ENCODE measurements at places on chromosomes 16 and 17. TPM values are rescaled to one million over a fixed set of nuclear protein-coding genes. Genes with fewer than 3 reads are reported as not detected.
A peak's percentile ranks its signal among the peaks of the same experiment; 100 is the strongest.

DNA sequence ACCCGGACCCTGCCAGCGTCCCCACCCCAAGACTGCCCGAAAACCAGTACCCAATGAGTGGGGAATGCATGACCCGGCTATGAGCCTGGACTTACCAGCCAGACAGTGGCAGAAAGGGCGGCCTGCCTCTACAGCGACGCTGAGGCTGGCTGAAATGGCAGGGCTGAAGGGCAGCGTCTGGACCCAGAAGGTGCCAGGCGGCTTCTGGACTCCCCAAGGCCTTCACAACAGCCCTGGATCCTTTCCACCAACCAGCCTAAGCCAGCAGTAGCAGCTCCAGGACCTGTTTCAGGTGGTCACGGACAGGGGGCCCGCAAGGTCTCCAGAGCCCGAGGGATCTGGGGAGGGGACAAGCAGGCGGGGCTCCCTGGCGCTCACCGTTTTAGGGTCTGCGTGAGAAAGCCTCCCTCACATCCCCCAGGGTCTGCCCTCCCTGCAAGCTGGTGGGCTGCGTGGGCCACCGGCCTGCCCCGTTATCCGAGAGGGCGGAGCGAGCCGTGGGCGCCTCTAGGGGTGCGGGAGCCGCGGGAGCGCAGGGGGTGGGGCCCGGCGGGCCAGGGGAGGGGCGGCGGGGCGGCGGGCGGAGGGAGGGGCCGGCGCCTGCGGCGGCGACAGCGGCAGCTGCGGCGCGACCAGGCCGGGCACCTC is at the start of gene RIPOR1:
RIPOR1 (plus strand) TSS at position 608 of the 648 bp plus-strand sequence. CDS start 9,618 bp downstream, outside the sequence.
- peak; percentile 66 for DNase-seq
- no peak within 1 kb of the TSS for H3K27ac ChIP-seq
- no peaks in the 10 kb centered on the region for H3K36me3 ChIP-seq
- peak within 1 kb of the TSS; percentile 77 for H3K4me3 ChIP-seq
- H3K27me3 ChIP-seq: peaks cover 99% of the 10 kb centered on the region

- H3K27ac ChIP-seq: no peak overlapping the region
- no peak overlapping the region for H3K4me3 ChIP-seq
- no peaks in the 10 kb centered on the region for H3K36me3 ChIP-seq
- no peaks in the 10 kb centered on the region for H3K27me3 ChIP-seq
- peaks cover 53% of the 10 kb centered on the region for H3K4me1 ChIP-seq
- DNase-seq: no peak
These were observed 605.5 kb upstream of the SALL1 start for GRCh38 chr16:51756447-51757123.

GRCh38 chr17:82542439-82542838 is 22.9 kb downstream of the FOXK2 start:
- H3K36me3 ChIP-seq: no peaks in the 10 kb centered on the region
- no peaks in the 10 kb centered on the region for H3K4me1 ChIP-seq
- H3K27me3 ChIP-seq: no peaks in the 10 kb centered on the region
- no peak for DNase-seq

DNA sequence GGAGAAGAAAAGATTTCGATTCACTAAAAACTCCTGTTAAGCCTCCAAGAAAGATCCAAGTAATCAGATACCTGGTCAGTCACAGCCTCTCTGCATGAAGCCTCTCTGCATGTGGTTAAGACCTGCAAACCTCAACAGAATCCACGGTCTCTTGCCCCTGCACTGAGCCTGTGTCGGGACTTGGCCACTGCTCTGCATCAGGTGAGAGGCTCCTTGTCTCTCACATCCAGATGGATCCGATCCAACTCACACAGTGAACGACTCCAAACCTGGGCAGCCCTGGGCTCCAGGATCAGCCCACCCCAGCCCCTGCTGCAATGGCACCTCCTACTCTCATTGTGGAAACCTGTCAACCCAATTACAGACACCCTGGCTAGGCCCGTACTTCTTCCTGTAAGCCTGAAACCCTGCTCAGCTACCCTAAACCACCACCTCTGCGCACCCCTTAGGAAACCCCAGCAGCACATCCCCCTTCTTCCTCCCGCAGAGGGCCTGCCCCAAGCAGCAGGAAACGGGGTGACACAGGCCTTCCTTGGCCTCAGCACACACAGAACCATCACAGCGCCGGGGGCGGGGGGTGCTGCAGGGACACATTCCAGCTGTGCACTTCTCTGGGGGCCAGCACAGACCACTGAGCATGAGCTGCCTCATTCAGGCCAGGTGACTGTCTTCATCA is 129.5 kb downstream of the ANKRD11 start:
- no peaks in the 10 kb centered on the region for H3K27me3 ChIP-seq
- H3K4me3 ChIP-seq: 0 out of 2 replicates have a peak overlapping the region, but pooled peaks have one; percentile 29
- peak overlapping the region; percentile 94 for H3K27ac ChIP-seq
- H3K4me1 ChIP-seq: peaks cover 57% of the 10 kb centered on the region
- peaks cover 5% of the 10 kb centered on the region for H3K36me3 ChIP-seq

- H3K36me3 ChIP-seq: no peaks in the 10 kb centered on the region
- H3K4me1 ChIP-seq: no peaks in the 10 kb centered on the region
- no peak overlapping the region for H3K4me3 ChIP-seq
- H3K27me3 ChIP-seq: no peaks in the 10 kb centered on the region
- DNase-seq: no peak
These were observed 69.9 kb upstream of the SEC14L1 start for GRCh38 chr17:77070888-77071279.

- no peaks in the 10 kb centered on the region for H3K36me3 ChIP-seq
- DNase-seq: no peak
- H3K27me3 ChIP-seq: no peaks in the 10 kb centered on the region
These were observed 252.6 kb upstream of the KCNJ16 start for GRCh38 chr17:69822314-69822875.

DNA sequence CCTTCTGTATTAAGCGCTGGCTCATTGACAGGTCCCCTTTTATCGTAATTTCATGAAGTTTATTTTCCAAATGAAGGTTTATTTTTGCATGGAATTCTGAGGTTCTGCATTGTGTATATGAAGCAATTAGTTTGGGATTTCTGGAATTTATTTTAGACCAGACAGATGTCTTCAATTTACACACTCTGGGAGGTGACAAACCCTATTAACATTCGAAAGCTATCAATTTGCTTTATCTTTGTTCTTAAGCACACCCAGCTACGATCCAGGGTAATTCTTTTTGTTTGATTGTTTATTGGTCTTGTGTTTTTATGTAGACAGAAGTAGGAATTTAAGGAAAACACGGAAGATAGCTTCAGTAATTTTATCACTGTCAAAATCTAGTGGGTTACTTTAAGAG is 264.6 kb downstream of the HS3ST3A1 start:
- H3K27ac ChIP-seq: no peak overlapping the region
- H3K4me1 ChIP-seq: peaks cover 15% of the 10 kb centered on the region
- H3K27me3 ChIP-seq: no peaks in the 10 kb centered on the region

DNA sequence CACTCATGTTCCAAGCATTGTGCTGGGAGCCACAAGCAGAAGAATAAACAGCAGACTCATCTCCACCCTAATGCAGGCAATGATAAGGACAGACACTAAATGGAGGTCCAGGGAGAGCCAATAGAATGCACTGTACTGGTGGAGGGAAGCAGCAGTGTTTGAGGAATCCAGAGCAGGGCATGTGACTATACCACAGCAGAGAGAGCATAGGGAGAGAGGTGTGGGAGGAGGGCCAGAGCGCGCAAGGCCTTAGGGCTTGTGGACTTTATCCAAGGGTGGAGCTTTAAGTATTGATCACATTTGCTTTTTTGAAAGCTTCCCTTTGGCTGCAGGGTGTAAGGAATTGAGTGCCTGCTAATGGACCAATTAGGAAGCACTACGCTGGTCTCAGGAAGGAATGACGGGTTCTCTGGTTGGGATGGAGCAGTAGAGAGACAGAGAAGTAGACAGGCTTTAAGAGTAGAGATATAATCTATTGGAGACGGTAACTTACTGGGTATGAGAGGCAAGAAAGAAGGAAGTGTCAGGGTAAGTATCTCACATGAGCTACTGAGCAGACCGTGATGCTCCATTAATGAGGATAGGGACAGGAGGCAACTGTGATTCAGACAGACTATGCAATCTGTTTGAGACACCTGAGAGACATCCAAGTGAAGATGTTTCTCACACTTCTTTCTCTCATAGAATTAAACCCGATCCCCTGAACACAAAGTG is 82.2 kb downstream of the MYO1D start:
- no peak overlapping the region for H3K27ac ChIP-seq
- H3K4me1 ChIP-seq: 0 out of 2 replicates have a peak, but pooled peaks cover 5% of the 10 kb centered on the region
- DNase-seq: peak; percentile 25
- H3K4me3 ChIP-seq: no peak overlapping the region

GRCh38 chr17:4187076-4187475 is 44.1 kb downstream of the CYB5D2 start:
- H3K27me3 ChIP-seq: no peaks in the 10 kb centered on the region
- no peaks in the 10 kb centered on the region for H3K4me1 ChIP-seq
- no peak overlapping the region for H3K4me3 ChIP-seq
- peak overlapping the region; percentile 86 for H3K27ac ChIP-seq
- H3K36me3 ChIP-seq: peaks cover 24% of the 10 kb centered on the region

- H3K36me3 ChIP-seq: no peaks in the 10 kb centered on the region
- H3K27me3 ChIP-seq: no peaks in the 10 kb centered on the region
- H3K4me1 ChIP-seq: no peaks in the 10 kb centered on the region
- DNase-seq: no peak
- no peak overlapping the region for H3K4me3 ChIP-seq
- no peak overlapping the region for H3K27ac ChIP-seq
These were observed 128.3 kb upstream of the MYOCD start for GRCh38 chr17:12537436-12537835.

GRCh38 chr17:67656494-67657203 is 61.1 kb upstream of the NOL11 start:
- H3K4me1 ChIP-seq: no peaks in the 10 kb centered on the region
- 0 out of 2 replicates have a peak, but pooled peaks cover 4% of the 10 kb centered on the region for H3K36me3 ChIP-seq
- H3K27me3 ChIP-seq: no peaks in the 10 kb centered on the region
- no peak overlapping the region for H3K4me3 ChIP-seq
- DNase-seq: no peak
- no peak overlapping the region for H3K27ac ChIP-seq

DNA sequence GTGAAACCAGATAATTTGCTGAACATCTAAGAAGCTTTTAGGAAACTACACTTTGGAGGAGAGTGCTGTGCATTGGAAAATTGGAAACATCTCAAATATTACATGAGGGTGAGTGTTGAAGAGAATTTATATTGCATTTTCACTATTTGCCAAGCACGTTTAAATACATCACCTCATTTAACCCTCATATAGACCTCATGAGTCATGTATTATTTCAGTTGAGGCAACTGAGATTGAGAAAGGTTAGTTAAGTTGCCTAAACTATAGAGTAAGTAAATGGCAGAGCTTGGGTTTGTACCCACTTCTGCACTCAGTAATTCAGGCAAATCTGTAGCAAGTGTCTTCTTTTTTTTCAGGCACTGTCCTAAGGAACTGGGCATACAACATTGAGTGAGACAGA is 3.7 kb upstream of the NLK start:
- no peak for DNase-seq
- no peaks in the 10 kb centered on the region for H3K36me3 ChIP-seq
- H3K27ac ChIP-seq: no peak overlapping the region
- H3K27me3 ChIP-seq: no peaks in the 10 kb centered on the region
- peaks cover 16% of the 10 kb centered on the region for H3K4me1 ChIP-seq

DNA sequence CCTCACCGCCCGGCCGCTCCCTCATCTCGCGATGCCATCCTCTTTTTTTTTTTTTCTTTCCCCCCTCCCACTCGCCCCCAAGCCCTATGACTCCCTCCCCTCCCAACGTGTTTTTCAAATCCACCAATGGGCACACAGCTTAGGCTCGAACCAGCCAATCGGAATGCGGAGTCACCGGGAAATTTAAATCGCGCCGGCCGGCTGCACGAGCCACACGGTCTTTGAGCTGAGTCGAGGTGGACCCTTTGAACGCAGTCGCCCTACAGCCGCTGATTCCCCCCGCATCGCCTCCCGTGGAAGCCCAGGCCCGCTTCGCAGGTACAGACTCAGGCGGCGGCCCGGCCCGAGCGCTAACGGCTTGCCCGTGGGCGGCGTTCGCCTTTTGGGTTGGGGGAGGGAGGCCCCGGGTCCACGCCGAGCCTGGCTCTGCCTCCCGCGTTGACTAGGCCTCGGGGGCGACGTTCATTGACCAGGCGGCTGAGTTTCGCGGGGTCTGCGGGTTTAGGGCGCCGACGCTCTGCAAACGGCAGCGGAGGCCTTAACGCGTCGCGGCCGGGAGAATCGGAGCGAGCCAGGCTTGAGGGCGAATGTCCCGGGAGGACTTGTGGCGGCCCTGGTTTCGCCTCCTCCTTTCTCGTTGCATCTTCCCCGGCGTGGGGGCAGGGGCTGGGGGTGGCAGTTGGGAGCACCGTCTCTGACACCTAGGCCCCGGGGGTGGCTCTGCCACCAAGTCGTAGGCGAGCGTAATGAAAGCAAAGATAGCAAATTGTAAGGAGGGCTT is at the start of gene KPNA2:
KPNA2 (plus strand) TSS at position 213 of the 781 bp plus-strand sequence. CDS start 1,398 bp downstream, outside the sequence.
- peak within 1 kb of the TSS; percentile 79 for H3K4me3 ChIP-seq
- peaks cover 16% of the 10 kb centered on the region for H3K4me1 ChIP-seq
- H3K36me3 ChIP-seq: peaks cover 43% of the 10 kb centered on the region
- H3K27me3 ChIP-seq: no peaks in the 10 kb centered on the region
- peak; percentile 98 for DNase-seq

DNA sequence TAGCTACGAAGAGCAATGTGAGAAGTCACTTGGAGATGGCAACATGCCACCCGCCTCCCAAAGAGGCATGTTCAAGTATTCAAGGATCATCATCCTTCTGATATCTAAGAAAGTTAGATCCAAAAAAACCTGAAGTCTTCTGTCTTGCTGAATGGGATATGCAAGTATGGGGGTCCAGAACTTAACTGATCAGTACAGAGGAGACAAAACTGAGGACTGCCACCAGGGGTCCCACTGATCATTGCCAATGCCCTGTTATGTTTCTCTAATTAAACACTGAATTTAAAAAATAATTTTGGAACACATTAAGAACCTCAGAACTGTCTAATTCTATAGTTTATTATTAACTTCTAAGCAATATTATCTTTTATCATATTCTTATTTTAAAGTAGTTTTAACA is 99.7 kb downstream of the CDH8 start:
- H3K27ac ChIP-seq: no peak overlapping the region
- peaks cover 5% of the 10 kb centered on the region for H3K4me1 ChIP-seq
- peak; percentile 55 for DNase-seq
- no peaks in the 10 kb centered on the region for H3K27me3 ChIP-seq
- H3K36me3 ChIP-seq: no peaks in the 10 kb centered on the region

- H3K36me3 ChIP-seq: peaks cover 21% of the 10 kb centered on the region
- peak; percentile 70 for DNase-seq
- H3K27me3 ChIP-seq: no peaks in the 10 kb centered on the region
- H3K4me3 ChIP-seq: peak within 1 kb of the TSS; percentile 85
These were observed at the start of gene SF3B3 for GRCh38 chr16:70523743-70524398. Gene SF3B3, plus strand, starts transcription at chr16:70523816. Its CDS starts 2,841 bp downstream, at chr16:70526657.

DNA sequence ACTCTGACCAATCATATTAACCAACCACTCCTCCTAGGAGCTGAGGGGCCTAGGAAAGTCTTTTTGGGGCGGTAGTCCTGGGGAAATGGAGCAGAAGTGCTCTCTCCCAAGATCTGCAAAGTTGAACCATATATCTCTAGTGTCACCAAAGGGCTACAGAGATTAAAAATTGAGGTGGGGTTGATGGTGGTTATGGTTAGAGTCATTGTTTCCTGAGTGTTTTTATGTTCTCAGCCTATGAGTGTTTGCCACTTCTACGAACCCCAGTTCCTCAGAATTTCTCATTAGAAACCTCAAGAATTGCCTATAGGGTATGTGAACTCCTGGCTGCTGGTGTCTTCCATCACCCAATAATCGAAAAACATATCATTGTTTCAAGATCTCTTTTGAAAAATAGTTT is 217.8 kb downstream of the CDRT15L2 start:
- H3K27ac ChIP-seq: no peak overlapping the region
- no peaks in the 10 kb centered on the region for H3K4me1 ChIP-seq
- no peak overlapping the region for H3K4me3 ChIP-seq
- no peaks in the 10 kb centered on the region for H3K27me3 ChIP-seq

HAS3 gene
- 54.9 TPM for total RNA-seq

CA4 gene
- total RNA-seq: 4.9 TPM

KRTAP4-9 gene
- total RNA-seq: not detected

C16orf54 gene
- not detected for total RNA-seq

TEX19 gene
- 1.1 TPM for total RNA-seq

GP1BA gene
- total RNA-seq: not detected

PPY gene
- total RNA-seq: not detected

PLXDC1 gene
- 0.28 TPM for total RNA-seq

ANKRD11 gene
- total RNA-seq: 114 TPM
